ENCODE measurements at places on chromosomes 5 and 9. TPM values are rescaled to one million over a fixed set of nuclear protein-coding genes. Genes with fewer than 3 reads are reported as not detected.

The PCDHGA5 gene
- 0.23 TPM for total RNA-seq

The PCDHAC2 gene
- total RNA-seq, result not detected

The PDE6A gene
- total RNA-seq, result not detected

The CAPSL gene
- total RNA-seq, result not detected

The MEGF10 gene
- total RNA-seq, result not detected

The PCA3 gene
- not detected for total RNA-seq

The FAM170A gene
- total RNA-seq, result not detected
